ENCODE measurements at places on chromosomes 7 and 10.

DNA sequence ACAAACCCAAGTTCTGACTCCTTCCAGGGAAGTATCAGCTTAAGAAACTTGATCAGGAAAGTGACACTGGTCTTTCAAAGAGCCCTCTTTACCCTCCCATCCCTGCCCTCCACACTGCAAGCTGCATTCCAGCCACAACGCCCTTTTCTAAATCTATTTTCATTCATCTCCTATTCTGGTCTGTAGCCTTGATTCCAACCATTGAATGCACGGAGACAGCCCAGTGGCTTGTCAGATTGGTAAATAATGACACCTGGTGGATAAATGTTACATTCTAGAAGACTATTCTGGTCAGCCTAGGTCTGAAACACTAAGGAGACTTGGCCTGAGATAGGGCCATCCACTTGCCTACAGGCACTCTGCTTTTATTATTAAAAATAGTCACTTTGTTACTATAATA is 20.9 kb downstream of the MORN4 start:
- no peak for DNase-seq

DNA sequence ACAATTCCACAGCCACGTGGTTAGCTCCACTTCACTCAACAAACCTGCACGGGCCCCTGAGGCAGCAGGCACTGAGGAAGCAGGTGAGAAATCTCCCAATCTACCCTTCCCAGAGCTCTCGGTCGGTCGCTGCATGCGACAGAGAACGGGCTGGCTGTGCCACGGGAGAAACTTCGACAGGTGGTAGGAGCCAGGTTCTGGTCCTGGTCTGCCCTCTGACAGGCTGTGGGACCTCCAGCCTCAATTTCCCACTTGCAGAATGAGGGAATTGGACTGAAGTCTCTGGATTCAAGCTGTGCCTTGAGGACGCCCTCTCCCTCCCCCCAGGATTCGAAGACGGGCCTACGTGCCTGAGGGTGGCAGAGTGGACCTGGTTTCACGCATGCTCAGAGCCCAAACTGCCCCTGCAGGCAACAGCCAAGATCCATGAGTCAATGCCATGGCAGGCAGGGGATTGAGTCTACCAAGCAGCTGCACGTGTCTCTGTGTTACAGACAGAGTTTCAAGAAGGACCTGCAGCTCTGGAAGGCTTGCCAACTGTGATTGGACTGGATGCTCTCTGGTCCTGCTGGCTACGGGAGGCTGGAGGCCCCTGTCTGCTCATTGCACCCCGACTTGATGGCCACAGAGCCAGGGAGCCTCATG is 215.0 kb downstream of the USP6NL start:
- no peak for DNase-seq

DNA sequence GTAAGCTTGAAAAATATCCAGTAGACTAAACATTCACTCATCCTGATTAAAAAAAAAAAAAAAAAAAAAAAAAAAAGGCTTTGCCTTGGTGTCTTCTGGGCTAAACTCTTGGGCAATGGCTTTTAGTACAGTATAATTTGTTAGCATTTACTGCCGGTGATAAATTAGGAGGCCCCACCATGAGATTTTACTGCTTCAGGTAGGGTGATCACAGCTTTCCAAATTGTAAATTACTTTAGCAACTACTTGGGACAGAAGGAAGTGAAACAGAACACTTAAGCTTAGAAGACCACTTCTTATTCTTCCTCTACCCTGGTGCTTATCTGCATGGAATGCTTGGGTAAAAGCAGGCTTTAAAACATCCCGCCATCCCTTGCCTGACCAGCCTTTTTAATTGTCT is 152.1 kb downstream of the HIBADH start:
- DNase-seq = no peak

DNA sequence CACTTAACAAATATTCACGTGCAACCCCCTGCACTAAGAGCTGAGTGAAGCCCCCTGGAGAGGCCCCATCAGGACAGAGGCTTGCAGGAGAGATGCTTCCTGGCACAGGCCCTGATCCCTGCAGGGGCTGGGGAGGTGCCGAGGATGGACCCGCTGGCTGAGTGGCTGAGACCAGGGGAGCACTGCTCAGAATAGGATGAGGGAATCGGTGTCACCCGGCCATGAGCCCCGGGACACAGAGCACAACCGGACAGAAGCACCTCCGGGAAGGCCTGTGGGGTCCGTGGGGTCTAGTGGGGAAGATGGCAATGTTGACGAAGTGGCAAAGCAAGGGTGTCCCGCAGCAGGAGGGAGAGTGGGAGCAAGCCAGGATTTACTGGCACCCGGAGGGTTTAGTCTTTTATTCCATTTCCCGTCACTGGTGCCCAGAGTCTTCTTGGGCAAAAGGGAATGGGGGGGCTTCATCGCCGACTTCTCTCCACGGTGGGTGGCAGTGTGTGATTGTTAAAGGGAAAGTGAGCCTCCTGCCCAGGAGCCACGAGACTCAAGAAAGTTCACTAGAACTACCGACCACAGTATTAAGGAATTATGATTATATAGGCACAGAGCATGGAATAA is 140.7 kb downstream of the ADARB2 start:
- DNase-seq = no peak

GRCh38 chr10:58488921-58489320 is 23.8 kb upstream of the BICC1 start:
- DNase-seq = no peak

- no peak for DNase-seq
These were observed 167.7 kb downstream of the SEMA3D start for GRCh38 chr7:85019176-85019575.

- no peak for DNase-seq
These were observed 31.2 kb downstream of the ARMC10 start for GRCh38 chr7:103106005-103106702.

GRCh38 chr10:84423719-84424118 is 95.3 kb downstream of the CCSER2 start:
- no peak for DNase-seq

DNA sequence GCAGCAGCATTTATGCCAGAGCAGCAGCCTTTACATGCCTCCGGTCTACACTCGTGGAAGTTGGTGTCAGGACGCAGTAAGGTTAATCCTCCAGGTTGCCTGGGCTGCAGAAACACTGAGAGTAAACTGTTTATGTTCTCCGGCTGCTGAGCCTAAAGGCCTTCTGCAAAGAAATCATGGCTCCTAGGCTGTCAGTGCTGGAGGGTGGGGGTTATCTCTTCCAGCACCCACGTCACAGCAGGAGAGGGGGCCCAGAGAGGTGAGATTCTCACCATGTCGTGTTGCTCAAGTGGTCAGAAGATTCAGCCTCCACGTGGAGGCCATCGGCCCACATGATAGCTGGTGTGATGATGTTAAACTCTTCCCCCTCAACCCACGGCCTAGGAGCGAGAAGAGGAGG is 41.2 kb downstream of the COL13A1 start:
- DNase-seq = no peak

DNA sequence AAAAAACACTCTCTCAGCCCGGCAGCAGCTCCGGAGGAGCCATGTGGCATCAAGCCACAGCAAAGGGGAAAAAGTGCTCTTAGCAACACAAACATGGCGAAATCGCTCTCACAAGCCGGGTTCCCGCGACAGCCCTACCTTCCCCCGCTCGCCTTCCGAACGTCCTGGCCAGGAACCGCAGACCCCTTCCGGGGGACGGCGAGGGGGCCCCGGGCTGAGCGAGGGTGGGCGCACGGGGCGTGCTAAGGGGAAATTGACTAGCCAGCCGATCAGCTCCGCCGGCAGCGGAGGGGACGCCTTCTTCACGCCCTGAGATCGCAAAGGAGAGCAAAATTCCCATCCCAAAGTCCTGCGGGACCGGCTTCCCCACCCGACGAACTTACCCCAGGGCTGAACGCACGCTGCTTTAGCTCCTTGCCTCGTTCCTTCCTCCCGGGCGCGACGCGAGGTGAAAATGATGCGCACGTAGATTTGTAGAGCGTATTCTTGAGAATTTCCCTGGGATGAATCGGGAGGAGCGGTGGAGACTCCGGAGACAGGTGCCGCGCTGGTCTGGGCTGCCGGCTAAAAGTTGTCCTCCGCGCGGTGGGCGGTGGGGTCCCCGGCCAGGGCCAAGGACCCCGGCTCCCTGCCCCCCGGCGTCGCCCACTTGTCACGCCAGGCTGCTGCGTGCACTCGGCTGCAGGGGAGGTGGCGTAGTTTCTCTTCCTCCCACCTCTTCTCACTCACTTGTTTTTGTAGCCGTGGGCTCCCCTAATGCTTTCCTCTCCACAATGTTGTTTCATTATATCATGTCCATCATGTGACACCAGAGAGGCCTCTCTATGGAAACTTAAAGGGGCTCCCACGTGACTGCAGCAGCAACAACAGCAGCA is 220.1 kb upstream of the MKLN1 start:
- DNase-seq = peak; percentile 64

DNA sequence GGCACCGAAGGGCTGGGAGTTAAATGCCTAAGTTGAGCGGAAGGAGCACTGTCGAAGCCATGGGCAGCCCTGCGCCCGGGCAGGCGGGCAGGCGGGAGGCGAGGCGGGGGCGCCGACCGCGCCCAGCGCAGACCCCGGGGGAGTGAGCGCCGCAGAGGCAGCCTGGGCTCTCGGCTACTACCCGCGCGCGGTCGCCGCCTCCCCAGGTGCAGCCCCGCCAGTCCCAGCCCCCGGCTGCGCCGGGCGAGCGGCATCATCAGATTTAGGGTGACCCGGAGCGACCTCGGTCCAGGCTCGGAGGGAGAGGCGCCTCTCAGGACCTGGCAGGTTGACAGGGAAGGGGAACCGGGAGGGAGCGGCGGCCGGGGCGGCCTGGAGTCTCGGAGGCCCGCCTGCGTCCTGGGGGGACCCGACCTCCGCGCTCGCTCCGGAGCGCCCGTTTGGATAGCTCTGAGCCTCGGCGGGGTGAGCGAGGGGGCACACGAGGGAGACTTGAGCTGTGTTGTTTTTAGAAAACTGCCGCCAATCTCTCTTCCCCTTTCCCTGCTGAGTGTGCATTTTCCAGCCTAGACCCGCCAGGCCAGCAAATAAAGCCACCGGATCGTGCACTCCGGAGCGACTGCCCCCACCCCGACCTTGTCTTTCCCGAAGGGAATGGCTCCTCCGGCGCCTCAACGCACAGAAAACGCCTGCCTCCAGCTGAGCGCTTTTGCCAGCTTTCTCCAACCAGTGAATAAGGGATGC is 2.3 kb upstream of the NRP1 start:
- DNase-seq = no peak

DNA sequence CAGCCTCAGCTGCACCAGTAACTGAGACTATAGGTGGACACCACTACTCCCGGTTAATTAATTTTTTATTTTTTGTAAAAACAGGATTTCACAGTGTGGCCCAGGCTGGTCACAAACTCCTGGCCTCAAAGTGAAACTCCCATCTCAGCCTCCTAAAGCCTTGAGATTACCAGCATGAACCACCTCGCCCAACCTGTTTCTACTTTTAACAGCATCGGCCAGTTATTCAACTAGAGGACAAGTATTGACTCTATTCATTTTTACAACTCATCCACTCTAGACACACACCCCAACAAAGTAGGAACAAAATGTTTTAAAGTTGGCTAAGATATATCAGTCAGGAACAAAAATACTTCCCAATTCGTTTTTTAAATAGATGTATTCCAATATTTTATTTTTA is 334.8 kb downstream of the PARD3 start:
- no peak for DNase-seq

- DNase-seq = no peak
These were observed 102.8 kb upstream of the RET start for GRCh38 chr10:42973870-42974692.

DNA sequence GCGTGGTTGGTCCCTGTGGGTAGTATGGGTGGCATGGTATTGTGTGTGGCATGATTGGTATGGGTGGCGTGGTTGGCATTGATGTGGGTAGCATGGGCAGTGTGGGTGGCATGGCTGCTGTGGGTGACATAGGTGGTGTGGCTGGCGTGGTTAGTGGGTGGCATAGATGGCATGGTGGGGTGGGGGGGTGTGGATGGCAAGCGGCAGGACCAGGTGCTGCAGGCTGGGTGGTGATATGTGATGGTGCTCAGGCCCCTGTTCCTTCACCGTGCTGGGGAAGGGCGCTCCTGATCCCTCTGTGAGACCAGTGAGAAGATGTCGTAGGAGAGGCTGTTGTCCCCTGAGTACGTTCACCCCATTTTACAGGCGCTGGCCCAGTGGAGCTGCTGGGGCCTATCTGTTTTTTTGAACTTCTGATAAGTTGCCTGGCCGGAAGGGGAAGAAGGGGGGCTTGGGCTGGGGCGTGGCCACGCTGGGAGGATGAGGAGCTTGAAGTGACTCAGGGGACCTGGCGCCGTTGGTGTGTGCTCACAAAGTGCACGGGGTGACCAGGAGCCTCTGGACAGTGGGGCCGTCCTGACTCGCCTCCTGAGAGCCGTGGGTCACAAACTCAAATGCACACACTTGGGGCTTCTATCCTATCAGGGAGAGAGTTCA is 17.5 kb downstream of the INPP5A start:
- no peak for DNase-seq

- no peak for DNase-seq
These were observed 162.2 kb upstream of the SLC25A13 start for GRCh38 chr7:96484091-96484490.

GRCh38 chr7:92641921-92642511 is 51.8 kb upstream of the FAM133B start:
- DNase-seq = no peak

GRCh38 chr7:29894256-29894655 is 87.9 kb downstream of the WIPF3 start:
- no peak for DNase-seq

DNA sequence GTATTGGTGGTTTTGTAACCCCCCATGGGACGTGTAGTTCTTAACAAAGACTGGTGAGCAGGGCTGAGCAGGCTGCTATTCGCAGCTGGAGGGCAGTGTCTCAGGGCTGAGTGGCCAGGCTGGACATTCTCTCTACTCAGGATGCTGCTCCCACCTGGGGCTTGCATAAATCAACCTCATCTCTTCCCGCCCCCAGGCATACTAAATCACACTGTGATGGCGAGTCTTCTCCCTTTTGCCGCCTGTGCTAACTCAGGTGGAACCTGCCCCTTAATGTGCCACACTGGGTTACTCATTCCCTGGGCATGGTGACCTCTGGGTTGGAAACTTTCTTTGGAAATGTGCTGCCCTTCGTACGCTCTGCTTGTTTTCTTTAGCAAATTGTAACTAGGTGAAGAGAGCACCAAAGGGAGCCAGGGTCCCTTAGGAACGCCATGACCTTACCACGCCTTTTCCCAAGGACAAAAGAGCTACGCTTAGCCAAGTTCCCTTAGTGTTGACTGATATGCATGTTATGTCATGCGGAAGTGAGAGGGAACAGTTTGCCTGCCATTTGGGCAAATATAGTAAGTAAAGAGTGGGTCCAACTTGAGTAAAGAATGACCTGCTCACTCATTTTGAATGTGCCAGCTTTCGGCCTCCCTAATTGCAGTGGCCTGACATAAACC is 40.4 kb upstream of the COBL start:
- no peak for DNase-seq

GRCh38 chr10:96263176-96263575 is 8.2 kb downstream of the BLNK start:
- DNase-seq = no peak

DNA sequence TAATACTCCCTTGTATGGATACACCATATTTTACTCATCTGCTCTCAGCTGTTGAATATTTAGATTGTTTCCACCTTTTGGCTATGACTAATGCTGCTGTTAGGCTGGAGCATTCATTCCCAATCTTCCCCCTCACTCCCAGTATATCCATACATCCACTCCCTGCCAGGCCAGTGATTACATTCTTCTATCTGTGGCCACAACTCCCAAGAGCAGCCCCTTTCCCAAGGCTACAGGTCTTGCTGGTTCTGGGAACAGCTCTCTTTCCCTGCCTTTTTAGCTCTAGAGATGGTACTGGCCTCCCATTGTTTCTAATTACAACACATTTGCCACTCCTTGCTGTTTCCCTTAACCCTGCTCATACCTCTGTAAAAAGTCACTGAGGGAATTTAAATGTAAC is 28.2 kb downstream of the SFR1 start:
- no peak for DNase-seq

All from activated T-helper 1 cell treated with anti-CD3 and anti-CD28 coated beads, Interleukin-2, amount 50 U/mL, for 16 hours (primary cell).